K562 (cell line): ENCODE measurements at places on chromosomes 3 and 15.

- DNase-seq = no peak
Measured at GRCh38 chr3:37569991-37570390, 291.7 kb upstream of the CTDSPL start.

GRCh38 chr3:75395580-75396315 lies 268.4 kb upstream of the FRG2C start:
- no peak for DNase-seq

DNA sequence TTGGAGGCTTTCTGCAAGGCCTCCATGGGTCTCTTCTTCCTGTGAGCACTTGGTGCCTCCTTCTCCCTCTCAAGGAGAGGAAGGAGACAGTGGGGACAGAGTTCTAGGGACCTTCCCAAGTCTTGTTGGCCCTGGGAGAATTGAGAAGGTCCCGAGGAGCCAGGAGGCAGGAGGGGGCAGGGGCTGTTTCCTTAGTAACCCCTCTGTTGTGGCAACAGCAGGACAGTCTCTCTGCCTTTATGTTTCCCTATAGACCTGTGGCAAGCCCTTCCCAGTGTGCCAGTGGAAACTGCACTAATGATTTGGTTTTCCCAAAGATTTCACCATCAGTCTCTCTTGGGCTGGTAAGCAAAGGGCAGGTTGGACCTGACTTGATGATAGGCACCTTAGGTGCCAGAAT lies 87.8 kb upstream of the GALNT15 start:
- DNase-seq = no peak

DNA sequence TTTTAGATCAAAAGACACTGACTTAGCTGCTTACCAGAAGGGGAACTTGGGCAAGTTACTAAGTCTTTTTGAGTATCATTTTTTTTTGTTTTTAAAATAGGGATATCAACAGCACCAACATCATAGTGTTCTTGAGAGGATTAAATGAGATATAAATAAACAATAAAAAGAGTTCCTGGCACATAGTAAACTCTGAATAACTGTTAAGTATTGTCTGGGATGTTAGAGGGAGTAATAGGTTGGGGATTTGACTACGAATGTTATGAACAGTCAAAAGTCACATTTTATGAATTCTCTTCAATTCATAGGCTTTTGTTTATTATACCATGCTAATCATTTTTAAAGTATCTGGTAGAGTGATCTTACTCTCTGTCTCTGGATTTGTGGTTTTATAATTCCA lies 37.8 kb upstream of the FAH start:
- DNase-seq = no peak

- DNase-seq = no peak
Measured at GRCh38 chr3:54087581-54088410, 34.6 kb upstream of the CACNA2D3 start.

DNA sequence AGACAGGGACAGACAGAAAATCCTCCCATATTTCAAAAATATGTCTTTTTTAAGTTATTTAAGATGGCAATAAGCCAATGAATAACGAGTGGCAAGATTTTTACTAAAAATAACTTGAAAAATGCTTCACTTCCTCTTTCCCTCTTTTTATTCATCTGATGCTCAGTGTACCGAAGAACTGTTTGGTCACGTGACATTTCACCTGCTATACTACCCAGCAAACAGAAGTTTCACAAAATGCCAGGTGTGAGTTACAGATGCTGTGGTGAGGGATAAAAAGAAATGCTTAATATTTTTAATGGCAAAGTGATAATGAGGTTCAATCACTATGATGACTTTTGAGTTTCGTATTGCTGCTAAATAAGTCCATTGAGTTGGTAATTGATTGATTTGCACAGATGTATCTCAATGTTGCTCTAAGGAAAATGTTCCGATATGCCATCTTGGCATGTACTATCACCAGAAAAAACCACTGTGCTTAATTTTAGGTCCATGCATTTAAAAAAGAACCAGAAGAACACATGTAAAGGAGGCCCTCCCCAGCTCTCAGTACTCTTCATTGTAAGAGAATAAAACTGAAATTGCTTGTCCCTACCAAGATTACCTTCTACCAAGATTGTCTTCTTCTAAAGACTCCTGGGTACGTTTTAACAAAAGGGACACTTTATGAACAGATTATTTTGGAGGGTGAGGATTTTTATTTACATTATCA lies 26.0 kb upstream of the SEC62 start:
- DNase-seq = no peak

DNA sequence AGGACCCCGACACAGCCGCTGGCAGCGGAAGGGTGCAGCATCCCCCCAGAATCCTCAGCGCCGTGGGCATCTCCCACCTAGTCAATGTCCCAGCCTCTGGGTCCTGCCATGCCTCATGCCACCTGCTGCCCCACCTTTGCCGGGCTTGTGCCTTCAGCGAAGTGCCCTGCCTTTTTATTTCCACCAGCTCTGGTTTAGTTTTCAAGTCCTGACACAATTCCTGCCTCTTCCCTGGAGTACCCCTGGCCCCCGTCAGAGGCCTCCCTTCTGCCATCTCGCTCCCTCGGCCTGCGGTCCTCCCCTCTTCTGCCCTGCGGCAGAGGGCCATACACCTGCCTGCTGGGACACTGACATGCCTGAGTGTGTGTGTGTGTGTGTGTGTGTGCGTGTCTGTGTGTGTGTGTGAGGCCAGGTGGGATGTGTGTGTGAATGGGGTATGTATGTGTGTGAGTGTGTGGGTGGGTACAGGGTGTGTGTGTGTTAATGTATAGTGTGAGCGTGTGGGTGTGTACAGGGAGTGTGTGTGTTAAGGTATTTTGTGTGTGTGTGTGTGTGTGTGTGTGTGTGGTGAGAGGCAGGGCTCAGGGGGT lies 129.9 kb downstream of the SMAD6 start:
- no peak for DNase-seq

- DNase-seq = no peak
Measured at GRCh38 chr15:51460796-51461195, 119.3 kb downstream of the GLDN start.

- no peak for DNase-seq
Measured at GRCh38 chr3:105233010-105233409, 133.7 kb upstream of the ALCAM start.

DNA sequence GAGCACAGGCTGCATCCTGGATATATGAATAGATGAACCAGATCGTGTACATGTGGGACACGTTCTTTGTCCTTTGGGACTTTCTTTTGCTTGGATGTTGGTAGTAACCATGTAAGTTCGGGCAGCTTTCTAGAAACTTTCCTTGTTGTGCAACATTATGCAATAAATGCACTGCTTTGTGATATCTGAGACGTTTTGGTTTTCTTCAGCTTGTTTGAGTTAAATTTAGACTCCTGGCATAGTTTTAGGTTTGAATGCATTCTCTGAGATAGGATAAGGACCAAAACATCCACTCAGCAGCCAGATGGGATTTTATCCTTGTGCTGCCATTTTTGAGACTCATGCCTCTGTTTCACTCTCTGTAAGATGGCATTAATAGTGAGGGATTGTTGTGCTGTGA lies 158.9 kb downstream of the IGF1R start:
- no peak for DNase-seq
